IMR-90 (cell line): ENCODE measurements at places on chromosomes 16 and 17.

DNA sequence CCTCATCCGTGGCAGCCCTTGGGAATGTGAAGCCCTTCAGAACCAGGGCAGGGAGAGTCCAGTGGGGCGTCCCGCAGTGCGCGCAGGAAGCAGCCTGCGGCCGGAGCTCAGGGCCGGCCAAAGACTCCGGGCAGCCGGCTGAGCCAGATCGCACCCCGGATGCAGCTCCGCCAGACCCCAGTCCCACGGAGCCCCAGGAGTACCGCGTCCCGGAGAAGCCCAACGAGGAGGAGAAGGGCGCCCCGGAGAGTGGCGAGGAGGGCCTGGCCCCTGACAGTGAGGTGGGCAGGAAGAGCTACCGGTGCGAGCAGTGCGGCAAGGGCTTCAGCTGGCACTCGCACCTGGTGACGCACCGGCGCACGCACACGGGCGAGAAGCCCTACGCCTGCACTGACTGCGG is 6.9 kb downstream of the ZNF205 start:
- no peak for DNase-seq

- DNase-seq, result no peak
These were observed 9.7 kb upstream of the BAIAP2 start for GRCh38 chr17:81025065-81025740.

DNA sequence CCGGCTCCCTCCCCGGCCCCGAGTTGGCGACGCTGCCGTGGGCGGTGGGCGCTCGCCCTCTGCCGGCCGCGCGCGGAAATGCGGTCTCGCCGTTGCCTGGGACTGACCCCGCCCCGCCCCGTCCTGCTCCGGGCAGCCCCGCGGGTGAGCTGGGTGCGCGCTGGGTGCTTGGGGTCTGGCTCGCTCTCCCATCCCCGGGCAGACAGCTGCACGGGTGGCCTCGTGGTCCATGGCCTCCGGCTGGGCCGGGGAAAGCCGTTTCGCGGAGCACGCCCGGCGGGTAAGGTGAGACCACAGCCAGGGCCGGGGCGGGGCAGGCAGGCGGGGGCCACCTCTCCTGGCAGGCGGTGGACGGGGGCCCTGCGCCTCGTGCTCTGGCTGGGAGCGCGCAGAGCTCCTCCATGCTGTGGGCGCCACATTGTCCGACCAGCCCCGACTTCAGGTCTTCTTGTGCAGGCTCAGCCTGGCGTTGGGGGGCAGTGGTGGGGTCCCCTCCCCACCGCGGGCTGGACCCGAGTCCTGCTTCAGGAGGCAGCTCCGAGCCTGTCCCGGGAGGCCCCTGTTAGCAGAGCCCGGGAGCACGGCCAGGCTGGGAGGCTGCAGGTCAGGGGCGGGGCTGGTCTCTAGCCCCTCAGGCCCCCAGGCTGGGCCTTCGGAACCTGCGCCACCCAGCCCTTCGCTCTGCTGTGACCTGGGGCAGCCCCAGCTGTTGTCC is 7.0 kb upstream of the C1QTNF8 start:
- no peak for DNase-seq

DNA sequence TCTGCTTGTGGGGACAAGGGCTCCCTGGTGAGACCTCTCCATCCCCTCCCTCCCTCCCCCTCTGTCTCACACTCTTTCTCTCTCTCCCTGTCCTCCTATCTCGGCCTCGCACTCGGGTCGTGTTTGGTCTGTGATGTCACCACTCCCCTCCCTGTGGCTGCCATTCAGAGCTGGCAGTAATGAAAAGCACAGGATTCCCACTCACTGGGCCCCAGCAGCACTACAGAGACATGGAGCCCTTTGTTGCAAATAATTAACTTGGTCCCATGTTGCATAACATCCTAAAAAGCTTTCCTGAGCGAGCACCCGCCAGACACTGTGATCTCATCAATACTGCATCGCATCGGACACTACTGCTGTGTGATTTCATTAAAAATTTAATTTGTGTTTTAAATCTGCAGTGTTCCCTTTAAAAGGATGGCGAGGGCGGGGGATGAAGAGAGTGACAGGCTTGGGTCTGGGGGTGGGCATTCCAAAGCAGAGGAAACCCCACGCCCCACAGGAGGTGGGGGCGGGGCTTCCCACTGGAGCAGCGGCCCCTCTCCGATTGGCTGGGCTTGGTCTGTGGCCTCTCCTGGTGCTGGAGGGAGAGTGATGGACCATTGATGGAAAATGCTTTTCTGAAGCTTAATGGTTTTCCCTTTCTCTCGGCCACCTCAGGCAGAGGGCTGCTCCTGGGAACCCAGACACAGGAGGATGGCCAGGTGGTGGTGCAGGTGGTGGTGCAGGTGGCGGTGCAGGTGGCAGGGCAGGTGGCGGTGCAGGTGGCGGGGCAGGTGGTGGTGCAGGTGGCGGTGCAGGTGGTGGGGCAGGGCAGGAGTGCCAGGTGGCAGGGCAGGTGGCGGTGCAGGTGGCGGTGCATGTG is 15.3 kb upstream of the NPTX1 start:
- DNase-seq, result no peak

DNA sequence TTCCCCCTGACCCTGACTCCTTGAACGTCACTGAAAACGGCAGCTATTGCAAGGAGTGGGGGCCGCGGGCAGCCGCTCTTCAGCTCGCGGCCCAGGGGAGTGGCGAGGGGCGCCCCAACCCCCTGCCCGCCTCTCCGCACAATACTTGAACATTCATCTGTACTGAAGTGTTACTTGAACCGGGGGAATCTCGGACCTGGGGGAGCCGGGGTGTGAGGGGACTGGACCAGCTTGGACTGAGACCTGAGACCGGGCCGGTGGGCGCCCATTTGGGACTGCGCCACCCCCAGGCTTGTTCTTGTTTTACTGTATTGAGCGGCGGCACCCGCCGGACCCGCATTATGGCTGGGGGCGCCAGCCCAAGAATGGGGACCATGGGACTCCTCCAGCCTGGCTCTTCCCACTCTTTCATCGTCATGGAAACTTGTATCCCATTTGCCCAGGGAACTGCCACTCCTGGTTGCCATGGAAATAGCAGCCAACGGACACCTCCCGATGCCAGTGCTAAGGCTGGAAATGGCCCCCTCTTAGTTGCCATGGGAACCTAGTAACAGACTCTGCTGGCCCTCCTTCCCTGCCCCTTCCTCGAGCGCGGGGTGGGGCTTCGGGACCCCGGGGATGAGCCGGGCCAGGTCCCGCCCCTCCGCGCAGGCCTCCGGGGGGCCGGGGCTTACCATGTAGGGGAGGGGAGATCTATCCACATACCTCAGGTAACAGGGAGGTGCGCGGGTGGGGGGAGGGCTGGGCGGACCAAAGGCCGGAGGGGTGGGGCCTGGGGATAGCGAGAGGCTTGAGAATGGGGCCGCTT is 805 bp upstream of the ORAI3 start:
- peak; percentile 96 for DNase-seq
